ENCODE measurements at places on chromosomes 3 and 15.

- no peak for DNase-seq
These were observed 345.0 kb downstream of the ZNF385D start for GRCh38 chr3:21405671-21406667.

GRCh38 chr3:45551214-45552010 lies 43.1 kb upstream of the LIMD1 start:
- peak; percentile 94 for DNase-seq

DNA sequence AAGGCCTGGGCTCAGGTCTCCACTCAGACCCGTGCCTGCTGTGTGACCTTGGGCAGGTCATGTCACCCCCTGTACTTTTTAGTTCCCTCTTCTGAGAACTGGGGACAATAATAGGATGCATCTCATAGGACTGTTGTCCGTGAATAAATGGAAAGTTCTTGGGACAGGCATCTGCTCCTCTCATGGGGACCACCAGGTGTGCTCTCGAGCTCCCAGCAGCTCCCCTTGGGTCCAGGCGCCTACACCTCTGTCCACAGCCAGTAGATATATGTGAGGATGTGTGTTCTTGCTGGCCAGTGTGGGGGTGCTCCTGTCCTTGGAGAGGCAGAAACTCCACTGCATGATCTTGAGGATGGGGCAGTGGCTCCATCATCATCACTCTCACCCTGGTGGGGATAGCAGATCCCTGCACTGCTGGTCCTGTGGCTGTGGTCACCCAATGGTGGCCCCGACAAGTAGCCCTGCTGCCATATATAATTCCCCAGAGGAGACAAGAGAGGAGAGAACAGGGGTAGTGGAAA lies 257.6 kb upstream of the TLE3 start:
- DNase-seq: no peak

GRCh38 chr3:162138509-162138908 lies 641.9 kb downstream of the OTOL1 start:
- DNase-seq: no peak

- DNase-seq: no peak
These were observed 59.0 kb downstream of the RORA start for GRCh38 chr15:61169904-61170695.

DNA sequence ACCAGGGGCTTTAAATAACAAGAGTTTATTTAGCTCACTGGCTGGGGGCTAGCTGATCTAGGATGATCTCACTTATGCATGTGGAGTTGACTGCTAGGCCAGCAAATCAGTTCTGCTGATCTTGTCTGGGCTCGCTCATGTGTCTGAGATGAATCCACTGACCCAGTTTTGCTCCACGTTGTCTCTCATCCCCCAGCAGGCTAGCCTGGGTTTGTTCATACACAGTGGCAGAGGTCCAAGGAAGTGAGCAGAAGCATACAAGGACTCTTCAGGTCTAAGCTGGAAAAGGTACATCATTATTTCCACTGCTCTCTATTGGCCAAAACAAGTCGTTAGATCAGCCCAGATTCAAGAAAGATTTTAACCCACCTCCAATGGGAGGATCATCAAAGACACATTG lies 238.0 kb downstream of the PLCL2 start:
- no peak for DNase-seq

- no peak for DNase-seq
These were observed 17.5 kb downstream of the SLC9A9 start for GRCh38 chr3:143830786-143831185.

- peak; percentile 86 for DNase-seq
These were observed 117.0 kb downstream of the MBNL1 start for GRCh38 chr3:152385761-152386160.

- DNase-seq: peak; percentile 17
These were observed at the start of gene HRH1 for GRCh38 chr3:11154036-11154952. Gene HRH1, plus strand, starts transcription at chr3:11154493. Its CDS starts 104,545 bp downstream, at chr3:11259038.

DNA sequence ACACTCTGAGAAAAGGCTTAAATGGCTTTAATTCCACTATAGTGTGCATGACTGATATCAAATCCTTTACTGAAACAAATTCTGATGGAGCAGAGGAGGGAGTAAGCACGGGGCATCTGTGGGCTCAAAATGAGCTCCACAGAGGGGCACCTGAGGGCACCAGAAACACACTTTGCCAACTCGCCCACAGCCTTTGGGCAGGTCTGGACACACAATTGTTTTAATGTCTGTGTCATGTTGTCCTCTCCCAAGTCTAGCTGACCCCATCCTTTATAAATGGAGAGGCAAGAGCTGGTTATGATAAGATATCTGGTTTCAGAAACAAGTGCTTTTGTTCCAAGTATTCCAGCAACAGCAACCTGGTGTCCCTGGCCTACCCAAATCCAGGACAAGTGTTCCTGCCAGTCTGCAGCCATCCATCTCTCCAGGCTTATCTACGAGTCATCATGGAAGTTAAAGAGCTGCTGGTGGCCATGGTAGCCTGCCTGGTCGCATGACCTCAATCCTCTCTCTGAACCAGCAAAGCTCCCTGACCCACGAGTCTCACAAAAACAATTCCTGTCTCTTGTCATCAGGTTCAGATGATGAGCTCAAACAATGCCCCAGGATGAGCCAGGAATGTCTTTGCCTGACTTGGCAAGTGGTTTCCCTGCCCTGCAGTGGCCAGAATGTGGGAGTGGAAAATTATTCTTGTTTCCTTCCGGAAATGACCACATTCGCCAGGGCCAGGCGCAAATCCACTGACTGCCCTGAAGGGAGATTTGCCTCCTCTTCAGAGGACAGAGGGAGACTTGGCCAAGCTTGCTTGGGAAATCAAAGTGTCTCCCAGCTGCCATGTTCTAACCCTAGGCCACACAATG lies 64.4 kb upstream of the TPM1 start:
- DNase-seq: peak; percentile 49

- peak; percentile 34 for DNase-seq
These were observed 19.1 kb upstream of the ATP13A3 start for GRCh38 chr3:194505791-194506415.

DNA sequence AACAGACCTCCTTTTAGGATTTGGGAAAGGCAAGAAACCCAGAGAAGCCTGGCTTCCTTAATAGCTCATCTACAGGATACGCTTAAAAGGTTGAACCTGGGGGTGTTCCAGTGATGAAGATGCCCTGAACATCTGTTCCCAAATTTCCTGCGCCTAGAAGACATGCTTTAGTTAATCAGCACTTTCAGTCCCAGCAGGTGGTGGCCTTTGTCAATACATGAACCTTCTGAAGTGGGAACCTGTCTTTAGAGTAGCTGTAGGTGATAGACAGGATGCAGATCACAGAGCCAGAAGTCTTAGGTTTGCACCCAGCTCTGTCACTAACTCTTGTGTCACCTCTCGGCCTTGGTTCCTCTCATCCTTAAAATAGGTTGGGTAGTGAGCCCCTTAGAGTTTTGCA lies 149.7 kb upstream of the SYNPR start:
- no peak for DNase-seq

DNA sequence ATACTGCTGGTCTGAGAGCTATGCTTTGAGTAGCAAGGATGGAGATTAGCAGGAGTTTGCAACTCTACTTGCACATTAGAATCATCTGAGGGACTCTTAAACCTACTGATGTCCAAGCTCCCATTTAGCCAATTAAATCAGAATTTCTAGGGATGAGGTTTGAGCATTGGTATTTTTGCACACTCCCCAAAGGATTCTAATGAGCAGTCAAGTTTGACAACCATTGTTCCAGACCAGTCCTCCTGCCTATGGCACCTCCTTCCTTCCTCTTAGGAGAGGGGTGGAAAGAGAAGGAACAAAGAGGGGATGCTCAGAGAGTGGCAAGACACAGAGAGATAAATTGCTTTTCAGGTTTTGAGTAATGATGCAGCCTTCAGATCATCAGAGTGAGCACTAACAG lies 275.5 kb upstream of the ROPN1 start:
- no peak for DNase-seq

GRCh38 chr15:72562386-72562785 lies 88.3 kb downstream of the ARIH1 start:
- DNase-seq: no peak

- no peak for DNase-seq
These were observed 5.3 kb downstream of the WDR6 start for GRCh38 chr3:49012441-49013017.

- DNase-seq: peak; percentile 90
These were observed 68.2 kb upstream of the SMAD3 start for GRCh38 chr15:66997212-66997611.

DNA sequence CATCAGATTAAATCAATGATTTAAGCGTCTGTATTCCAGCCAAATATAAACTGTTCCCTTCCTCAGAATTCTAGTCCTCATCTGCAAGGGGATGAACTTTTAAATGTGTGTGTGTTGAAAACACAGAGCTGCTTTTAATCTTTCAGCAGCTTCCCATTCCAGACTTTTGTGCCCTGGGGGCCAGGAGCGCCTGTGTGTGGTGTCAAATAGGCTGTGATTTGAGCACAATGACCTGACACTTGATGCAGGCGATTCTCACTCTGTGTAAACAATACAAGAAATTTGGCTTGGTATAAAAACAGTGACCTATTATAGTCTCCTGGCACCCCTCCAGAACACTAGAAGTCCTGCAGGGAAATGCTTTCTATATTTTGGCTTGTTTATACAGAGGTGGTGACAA lies 274.6 kb upstream of the ROPN1 start:
- DNase-seq: no peak

GRCh38 chr15:22978691-22979237 lies 1.4 kb downstream of the CYFIP1 start:
- no peak for DNase-seq

DNA sequence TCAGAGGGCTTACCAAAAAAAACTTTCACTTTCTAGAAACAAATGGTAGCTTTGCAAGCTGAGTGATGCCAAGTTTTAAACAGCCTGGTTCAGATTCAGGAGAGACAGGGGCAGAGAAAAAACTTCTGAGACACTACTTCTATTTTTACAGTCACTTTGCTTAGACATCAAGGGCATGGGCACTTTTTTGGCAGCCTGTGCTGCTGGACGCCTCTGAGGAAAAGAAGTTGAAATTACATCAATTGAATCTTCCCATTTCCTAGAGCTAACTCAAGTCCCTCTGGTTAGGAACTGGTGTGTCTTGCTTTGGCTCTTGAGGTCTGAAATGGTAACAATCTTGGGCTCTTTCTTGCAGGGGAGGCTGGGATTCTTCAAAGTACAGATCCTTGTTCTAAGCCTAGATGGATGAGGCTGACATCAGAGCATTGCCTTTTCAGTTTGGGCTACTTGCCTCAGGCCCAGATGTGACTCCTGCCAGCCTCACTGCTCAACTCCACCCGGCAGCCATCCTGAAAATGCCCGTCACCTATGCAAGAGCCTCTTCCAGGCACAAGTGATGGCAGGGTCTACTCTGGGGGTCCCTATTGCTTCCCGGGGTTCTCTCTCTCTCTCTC lies 357.5 kb downstream of the FOXP1 start:
- DNase-seq: no peak

- DNase-seq: no peak
These were observed 29.9 kb upstream of the CCDC80 start for GRCh38 chr3:112670824-112671223.

- DNase-seq: no peak
These were observed 549.0 kb downstream of the IGSF11 start for GRCh38 chr3:118485693-118486092.
